ENCODE measurements at places on chromosomes 12 and 14.

GRCh38 chr12:102390068-102390467 lies 90.3 kb downstream of the IGF1 start:
- DNase-seq, result no peak

DNA sequence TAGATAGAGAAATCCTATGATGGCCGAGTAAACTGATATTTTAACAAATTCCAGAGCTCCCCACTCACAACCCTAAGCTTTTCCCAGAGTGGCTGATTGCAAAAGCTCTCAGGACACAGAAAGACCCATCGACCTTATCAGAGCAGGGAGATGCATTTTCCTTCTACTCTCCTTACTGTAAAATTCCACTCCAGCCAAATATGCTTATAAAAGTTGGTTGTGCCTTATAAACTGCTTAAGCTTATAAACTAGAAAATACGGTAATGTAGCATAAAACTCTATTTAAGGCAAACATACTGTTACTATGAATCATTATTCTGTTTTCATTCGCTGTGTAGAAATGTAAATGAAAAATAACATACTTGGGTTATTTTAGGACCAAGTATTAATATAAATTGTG lies 41.6 kb upstream of the TRHDE start:
- DNase-seq, result no peak

GRCh38 chr12:21638054-21638891 lies 19.4 kb downstream of the LDHB start:
- DNase-seq, result peak; percentile 60

GRCh38 chr14:70836946-70837345 lies 27.6 kb upstream of the MAP3K9 start:
- DNase-seq, result no peak

- no peak for DNase-seq
These were observed 62.4 kb downstream of the IQSEC3 start for GRCh38 chr12:129001-129400.
